ENCODE measurements at places on chromosomes 4 and X.

DNA sequence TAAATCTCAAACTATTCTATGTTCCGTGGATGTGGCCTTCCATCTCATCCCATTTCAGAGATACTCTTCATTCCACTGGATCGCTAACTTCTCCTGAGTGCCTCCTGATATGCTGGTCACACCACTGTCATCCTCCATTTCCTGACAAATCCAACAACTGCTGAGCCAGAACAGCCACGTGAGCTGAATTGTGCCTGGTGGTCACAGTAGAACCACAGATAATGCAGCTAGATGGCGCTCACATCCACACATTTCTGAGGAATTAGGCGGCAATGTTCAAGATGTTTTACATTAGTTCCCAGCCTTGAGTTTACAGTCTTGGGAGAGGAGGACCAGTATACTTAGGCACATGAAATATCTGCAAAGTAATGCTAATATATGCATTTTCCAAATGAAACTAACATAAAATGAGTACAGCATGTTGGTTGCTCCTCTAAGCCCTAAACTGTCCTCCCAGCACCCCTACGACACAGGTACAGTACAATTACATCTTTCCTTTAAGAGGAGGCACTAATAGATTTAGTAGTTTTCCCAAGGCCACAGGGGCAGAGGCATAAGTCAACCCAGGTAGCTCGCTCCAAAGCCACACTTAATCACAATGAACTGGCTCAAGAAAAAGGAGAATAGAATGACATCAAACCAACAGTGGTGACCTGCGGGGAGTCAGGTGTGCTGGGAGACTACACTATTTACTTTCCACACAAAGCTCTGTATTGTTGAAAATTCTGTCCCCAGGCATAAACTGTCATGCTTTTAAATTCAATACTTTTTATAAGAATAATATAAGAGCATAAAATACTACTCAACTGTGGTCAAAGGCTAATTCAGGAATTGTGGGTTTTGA lies 134.2 kb downstream of the CHIC2 start:
- DNase-seq = peak; percentile 86

- DNase-seq = peak; percentile 37
These were observed 210.2 kb upstream of the ADAMTS3 start for GRCh38 chr4:72779241-72779640.

- DNase-seq = no peak
These were observed 15.4 kb downstream of the LRP2BP start for GRCh38 chr4:185380320-185380719.

GRCh38 chrX:46179748-46180147 lies 365.5 kb downstream of the ZNF674 start:
- DNase-seq = no peak

DNA sequence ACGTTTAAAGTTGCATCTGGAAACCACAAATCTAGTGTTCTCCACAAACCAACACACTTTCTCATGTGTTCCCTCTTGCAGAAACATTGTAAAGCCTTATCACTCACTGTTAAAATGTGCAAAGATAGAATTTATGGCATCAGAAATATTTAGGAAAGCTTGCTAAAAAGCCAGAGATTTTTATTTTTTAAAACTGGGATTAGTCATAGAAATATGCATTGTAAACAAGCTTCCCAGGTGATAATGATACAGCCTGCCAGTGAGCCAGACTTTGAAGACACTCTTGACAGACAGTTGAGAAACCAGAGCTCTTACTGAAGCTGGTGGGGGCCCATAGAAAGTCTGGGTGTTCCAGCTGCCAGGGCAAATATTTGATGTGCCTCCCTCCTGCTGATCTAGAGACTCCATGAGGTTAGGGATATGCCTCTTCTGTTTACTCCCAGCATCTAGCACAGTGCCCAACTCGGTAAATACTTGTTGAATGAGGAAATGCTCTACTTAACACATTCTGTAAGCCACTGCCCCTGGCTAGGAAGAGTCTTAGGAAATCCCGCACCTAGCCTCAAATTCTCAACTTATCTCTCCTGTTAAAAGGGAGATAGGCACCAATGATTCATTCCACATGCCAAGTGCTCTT lies 179.0 kb upstream of the RASGEF1B start:
- no peak for DNase-seq

GRCh38 chr4:174210952-174211490 lies 72.4 kb downstream of the FBXO8 start:
- DNase-seq = peak; percentile 29

GRCh38 chr4:1151541-1151940 lies 20.8 kb downstream of the SPON2 start:
- DNase-seq = peak; percentile 6

- no peak for DNase-seq
These were observed 39.6 kb upstream of the TMPRSS11A start for GRCh38 chr4:68002906-68003305.

- no peak for DNase-seq
These were observed 607.8 kb downstream of the FSTL5 start for GRCh38 chr4:161555689-161556660.

DNA sequence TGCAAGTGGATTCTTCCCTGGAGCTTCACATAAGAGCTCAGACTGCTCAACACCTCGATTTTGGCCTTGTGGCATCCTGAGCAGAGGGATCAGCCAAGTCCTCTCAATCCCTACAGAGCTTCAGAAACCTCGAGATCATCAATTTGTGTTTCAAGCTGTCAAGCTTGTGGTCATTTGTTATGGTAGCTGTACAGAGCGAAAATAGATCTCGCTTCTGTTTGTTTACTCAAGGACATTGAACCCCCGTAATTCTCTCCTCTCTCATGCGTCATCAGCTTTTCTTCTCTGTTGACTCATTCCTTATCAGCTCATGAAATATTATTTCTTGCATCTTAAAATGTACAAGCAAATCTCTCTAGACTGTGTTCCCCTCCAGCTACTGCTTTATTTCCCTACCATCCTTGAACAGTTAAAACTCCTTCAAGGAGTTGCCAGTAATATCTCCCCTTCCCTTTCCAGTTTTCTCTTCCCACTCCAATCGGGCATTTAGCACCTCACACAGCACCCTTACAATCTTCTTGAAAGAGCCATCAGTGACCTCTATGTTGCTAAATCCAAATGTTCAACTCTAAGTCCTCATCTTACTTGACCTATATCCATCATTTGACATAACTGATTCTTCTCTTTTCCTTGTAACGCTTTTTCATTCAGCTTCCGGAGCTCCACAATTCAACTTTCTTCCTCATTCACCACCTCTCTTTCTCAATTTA lies 106.2 kb upstream of the FAT1 start:
- no peak for DNase-seq

- peak; percentile 63 for DNase-seq
These were observed 9.8 kb downstream of the EREG start for GRCh38 chr4:74374561-74375327.

- no peak for DNase-seq
These were observed 211.9 kb downstream of the CEP135 start for GRCh38 chr4:56160636-56161035.

GRCh38 chr4:89469930-89470375 lies 162.4 kb upstream of the GPRIN3 start:
- DNase-seq = peak; percentile 36

DNA sequence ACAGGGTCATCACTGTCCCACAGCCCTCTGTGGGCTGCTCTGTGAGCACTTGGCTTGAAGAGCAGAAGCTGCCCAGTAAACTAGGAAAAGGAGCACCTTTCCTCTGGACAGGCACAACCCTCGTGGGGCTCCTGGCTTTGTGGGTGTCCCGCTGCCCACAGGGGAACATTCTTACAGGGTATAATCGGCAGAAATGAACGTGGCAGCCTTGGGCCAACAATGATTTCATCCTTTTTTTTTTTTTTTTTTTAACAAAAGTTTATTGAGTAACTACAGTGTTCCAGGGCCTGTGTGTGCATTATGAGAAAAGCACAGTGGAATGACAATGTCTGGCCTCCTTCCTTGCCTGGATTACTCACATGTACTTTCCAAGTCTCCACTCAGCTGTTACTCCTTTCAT lies 197.2 kb downstream of the PDGFC start:
- peak; percentile 66 for DNase-seq

GRCh38 chrX:67568769-67569168 lies 24.9 kb downstream of the AR start:
- DNase-seq = no peak

DNA sequence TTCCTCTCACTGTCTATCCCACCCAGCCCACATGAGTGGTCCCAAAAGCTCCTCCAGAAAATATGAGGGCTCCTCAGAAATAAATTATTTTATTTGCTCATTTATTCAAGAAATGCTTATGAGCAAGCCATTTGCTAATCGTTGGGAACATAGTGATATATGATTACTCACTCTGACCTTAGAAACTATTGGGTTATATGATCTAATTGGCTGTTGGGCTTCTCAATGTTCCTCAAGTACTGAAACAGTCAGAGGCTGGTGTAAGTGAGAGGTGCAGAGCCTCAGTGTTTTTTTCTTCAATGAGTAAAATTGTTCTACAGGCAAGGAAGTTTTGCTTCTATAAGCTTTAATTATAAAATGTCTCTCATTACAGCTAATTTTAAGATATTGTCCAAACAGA lies 893.8 kb upstream of the INTU start:
- DNase-seq = peak; percentile 10

DNA sequence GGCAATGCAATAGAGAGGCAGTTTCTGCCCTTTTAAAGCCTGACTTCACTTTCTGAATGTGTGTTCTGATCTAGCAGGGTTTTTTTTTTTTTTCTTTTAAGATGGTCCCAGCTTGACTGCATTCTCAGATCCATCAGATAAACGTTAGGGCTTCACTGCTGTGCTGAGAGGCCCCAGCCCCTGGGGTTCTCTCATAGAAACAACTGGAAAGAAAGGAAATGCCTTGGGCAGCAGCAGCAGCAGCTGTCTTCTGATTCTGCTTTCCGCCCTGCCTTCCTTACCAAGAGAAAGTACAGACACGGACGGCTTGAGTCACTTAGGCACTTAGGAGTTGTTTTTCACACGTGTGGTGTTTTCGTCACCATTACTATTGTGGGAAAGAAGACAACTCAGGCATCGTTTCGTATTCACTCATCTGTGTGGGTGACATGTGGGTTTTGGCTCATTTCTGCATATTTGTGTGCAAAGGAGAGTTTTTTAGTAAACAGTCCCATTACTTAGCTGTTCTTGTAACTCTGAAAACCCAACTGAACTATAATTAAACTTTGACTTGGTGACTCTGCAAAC lies 172.0 kb downstream of the PTTG2 start:
- DNase-seq = peak; percentile 87

DNA sequence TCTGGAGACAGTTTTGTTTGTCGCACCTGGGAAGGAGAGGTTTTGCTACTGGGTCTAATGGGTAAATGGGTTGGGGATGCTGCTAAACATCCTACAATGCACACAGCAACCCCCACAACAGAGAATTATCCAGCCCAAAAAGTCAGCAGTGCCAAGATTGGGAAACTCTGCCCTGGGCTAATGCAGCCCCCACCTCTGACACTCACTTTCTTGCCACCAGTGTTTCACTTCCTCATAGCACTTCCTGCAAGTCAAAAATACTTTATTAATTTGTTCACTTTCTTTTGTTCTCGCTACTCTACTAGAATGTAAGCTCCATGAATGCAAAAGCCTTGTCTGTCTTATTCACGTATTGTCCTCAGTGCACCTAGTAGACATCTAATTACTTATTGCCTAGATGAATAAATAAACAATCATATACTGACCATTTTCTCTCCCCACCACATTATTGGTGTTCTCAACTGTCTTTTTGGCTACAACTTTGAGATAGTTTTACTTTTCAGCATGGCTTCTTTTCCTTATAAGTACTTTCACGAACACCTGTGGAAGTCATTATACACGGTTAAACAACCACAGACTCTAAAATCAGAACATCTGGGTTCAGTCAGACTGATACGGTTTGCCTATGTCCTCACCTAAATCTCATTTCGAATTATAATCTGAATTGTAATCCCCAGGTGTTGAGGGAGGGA lies 82.0 kb upstream of the PITX2 start:
- no peak for DNase-seq

DNA sequence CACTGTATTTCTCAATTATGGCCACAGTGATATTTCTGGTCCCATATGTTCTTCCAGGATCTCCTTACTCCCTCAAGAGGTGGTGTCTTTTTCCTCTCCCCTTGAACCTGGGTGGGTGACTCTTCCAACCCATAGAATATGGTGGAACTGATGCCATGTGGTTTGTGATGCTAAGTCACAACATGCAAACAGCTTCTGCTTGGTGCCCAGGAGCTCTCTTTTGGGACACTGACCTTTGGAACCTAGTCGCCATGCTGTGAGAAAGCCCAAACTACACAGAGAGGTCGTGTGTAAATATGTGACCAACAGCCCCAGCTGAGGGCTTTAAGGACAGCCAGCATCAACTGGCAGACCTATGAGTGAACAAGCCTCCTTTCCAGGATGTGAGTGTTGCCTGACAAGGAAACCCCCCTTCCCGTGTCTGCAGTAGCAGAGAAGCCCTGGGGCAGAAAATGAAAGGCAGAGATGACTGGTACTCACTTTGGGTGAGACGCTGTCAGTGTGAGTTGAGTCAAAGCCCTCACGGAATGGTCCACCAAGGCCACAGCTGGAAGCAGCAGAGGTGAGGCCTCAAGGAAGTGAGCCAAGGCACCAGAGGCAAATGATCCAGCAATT lies 223.4 kb downstream of the BCOR start:
- DNase-seq = no peak

GRCh38 chr4:46404981-46405380 lies 15.1 kb upstream of the GABRA2 start:
- DNase-seq = no peak

- DNase-seq = no peak
These were observed 29.9 kb downstream of the XG start for GRCh38 chrX:2781698-2782097.

- DNase-seq = peak; percentile 95
These were observed 64.9 kb upstream of the SOD3 start for GRCh38 chr4:24730256-24731001.

DNA sequence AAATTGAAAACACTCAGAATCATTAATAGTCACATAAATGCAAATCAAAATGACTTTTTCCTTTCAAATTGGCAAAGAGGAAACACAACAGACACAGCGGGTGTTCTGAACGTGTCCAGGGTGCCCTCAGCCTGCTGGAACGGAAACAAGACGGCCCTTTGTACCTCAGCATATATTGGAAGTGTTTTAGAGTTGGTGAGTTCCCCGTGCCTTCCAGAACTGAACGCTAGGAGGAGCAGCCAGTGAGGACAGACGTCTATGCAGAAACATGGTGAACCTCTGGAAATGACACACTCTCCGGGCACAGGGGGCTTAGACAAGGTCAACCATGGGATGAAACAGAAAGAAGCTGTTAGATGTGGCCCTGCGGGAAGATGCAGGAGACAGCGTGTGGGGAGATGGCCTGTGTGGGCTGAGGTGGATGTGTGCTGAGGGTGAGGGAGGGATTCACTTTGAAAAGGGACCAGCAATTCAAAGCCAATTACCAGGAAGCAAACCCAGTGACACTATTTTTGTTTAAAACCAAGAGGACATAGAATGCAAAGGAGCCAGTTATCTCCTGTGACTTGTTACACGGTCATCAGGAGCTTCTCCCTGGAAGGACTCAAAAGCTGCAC lies 40.4 kb downstream of the RNF212 start:
- peak; percentile 81 for DNase-seq

DNA sequence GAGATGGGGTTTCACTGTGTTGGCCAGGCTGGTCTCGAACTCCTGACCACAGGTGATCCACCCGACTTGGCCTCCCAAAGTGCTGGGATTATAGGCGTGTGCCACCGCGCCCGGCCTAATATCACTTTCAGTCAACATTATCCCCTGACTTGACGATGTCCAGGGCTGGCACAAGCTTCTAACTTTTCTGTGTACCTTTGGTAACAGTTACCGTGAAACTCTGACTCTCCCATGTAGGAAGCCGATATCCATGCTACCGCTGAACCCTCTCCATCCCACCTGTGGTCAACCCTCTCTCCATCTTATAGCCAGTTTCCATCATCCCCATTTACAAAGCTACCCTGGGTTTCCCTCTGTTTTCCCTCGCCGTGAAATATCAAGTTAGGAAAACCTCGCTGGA lies 77.5 kb downstream of the CRLF2 start:
- no peak for DNase-seq

GRCh38 chrX:47206316-47206715 lies 12.2 kb upstream of the CDK16 start:
- no peak for DNase-seq

Measured in AG20443 (cell line).